ENCODE measurements at places on chromosomes 5 and 9.
A peak's percentile ranks its signal among the peaks of the same experiment; 100 is the strongest.

- no peak for DNase-seq
These were observed 64.1 kb upstream of the TYRP1 start for GRCh38 chr9:12629067-12629466.

GRCh38 chr5:133145436-133146170, 93.8 kb downstream of the HSPA4 start:
- no peak for DNase-seq

- no peak for DNase-seq
These were observed 108.4 kb upstream of the SARDH start for GRCh38 chr9:133846483-133847090.

GRCh38 chr9:136943291-136944211, 987 bp downstream of the FBXW5 start:
- DNase-seq, result no peak

GRCh38 chr5:139273322-139273571, 20.3 kb upstream of the MATR3 start:
- DNase-seq, result no peak

- DNase-seq, result no peak
These were observed 4.2 kb downstream of the DNAJA1 start for GRCh38 chr9:33029231-33029786.

- peak; percentile 36 for DNase-seq
These were observed 17.8 kb downstream of the NOTCH1 start for GRCh38 chr9:136527721-136528710.

DNA sequence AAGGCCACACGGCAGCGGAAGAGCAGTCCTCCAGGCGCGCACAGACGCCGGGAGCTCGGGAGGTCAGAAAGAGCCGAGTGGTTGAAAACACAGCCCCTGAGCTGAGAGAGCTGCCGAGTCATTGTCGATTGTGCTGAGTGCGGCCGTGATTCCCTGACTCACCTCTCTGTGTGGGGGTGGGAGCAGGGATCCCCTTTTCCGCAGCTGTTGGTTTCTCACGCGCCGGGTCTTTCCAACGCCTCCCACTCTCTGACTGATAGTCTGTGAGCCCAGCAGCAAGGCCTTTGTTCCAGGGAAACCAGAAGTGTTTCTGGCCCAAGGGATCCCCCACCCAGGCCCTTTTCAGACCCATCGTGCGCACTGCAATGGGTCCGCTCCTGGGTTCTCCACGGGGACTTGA, 97.3 kb downstream of the MRPL36 start:
- no peak for DNase-seq

DNA sequence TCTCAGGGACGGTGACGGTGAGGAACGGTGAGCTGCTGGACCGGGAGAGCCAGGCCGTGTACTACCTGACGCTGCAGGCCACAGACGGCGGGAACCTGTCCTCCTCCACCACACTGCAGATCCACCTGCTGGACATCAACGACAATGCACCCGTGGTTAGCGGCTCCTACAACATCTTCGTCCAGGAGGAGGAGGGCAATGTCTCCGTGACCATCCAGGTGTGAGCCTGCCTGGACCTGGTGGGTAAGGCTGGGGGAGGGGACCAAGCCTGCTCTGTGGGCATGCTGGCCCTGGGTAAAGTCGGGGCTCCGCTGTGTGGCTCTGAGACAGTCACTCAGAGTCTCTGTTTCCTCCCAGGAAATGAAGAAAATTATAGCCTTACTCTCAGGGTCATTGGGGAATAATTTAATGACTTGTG, 29.3 kb downstream of the CDHR2 start:
- peak; percentile 28 for DNase-seq
